ENCODE measurements at places on chromosomes 7 and 10.

DNA sequence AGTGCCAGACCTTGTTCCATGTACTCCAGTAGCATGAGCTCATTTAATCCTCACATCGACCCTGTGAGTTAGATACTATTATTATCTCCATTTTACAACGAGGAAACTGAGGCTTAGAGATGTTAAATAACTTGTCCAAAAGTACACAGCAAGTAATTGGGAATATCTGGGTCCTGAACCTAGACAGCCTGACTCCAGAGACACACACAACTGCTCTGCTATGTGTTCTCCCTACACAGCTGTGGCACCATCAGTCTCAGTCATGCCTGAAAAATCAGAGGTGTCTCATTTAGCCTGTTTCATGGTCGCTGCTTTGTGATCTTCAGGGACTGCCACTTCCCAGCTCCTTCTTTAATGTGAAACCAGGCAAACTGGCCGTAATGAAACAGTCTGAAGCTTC lies 56.5 kb downstream of the COL1A2 start:
- no peak for DNase-seq

- DNase-seq = no peak
Observed at GRCh38 chr7:134480730-134481129, 21.8 kb upstream of the AKR1B1 start.

DNA sequence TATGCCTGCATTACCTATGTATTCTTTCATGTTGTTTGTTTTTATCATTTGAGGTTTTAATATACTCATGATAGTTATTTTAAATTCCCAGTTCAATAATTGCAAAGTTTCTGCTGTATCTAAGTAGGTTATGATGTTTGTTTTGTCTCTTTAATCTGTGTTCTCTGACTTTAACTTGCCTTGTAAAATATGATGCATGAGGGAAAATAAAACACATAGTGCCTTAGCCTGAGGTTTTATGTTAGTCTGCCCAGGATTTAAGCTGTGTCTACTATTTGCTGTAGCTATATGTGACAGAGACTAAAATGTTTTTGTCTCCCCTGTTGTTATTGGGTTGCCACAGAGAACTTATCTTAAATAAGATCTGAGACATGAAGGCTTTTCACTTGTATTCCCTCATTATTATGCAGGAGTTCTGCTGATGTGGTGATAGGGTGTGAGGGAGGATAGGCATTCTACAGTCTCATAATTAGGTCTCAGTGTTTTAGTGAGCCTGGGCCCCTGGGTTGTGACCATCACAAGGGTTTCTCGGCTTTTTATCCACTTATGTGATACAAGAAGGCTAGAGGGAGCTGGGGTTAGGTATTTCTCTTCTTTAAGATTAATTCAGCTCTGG lies 582.5 kb downstream of the CNTNAP2 start:
- no peak for DNase-seq

DNA sequence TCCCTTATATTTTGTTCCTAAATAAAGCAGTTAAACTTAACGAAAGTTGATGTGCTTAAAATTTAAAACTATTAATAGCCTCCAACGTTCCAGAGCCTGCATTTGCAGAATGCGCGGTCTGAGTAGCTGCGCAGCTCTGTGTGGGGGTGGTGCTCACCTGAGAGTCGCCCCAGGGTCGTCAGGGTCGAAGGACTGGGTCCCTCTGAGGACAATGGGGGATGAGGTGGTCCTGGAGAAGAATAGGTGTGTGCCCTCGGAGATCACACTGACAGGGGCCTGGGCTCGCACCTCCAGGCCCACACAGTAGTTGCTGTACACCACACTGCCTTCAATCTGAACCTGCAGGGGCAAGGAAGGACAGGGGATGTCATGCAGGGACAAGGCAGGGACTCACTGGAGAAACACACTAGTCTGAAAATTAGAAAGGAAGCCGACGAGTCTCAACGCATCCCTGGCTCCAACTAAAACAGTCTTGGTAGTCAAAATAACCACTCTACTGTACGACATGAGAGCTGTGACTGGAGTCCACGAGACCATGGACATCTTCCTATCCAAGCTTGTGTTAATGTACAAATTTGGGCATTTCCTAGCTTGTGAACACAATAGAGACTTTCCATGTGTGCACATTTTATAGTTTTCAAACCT lies 54.4 kb downstream of the PKD1L1 start:
- DNase-seq = no peak

DNA sequence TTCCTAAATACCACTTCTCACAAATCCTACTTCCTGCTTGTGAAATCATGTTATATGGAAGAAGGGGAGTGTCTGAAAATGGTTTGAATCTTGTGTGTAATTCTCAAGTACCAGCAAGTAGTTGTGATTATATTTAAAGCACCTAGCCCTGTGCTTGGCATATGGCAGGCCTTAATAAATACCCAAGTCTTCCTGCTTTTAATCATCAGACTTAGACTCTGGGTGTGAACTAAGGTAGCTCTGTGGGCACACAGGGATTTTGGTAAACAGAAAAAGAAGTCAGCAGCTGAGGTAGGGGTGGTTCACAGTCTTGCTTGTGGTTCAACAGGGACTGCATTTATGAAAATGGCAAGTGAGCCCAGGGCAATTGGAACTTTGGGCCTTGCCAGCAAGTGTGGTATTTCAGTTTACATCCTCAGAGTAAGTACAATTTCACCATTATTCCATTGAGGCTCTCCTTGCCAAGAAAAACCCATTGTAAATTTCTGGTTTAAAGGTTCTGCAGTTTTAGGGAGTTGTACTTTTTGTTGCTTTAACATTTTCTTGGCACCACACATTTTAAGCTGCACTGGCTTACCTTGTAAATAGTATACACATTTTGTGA lies 215.5 kb downstream of the AUTS2 start:
- DNase-seq = no peak

DNA sequence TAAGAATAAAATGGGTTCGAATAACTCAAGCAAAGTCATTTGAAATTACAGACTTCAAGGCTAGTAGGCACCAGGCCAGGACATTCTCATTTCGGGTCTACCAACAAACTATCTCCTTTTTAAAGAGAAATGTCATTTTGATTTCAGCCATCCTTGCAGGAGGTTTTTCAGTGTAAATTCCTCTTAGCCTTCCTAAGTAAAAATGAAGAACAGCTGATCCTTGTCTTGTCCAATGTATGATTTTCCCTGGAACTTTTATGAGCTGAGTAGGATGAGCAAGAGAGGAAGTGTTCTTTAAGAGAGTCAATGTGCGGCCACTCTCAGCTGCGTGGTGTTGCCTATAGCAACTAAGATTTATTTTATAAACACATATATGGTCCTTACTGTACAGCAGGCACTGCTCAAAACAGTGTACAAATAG lies 110.1 kb downstream of the PLCE1 start:
- no peak for DNase-seq

GRCh38 chr7:39681887-39682441 lies 58.6 kb downstream of the RALA start:
- no peak for DNase-seq

GRCh38 chr10:124996854-124997215 lies 54.9 kb downstream of the ZRANB1 start:
- no peak for DNase-seq

DNA sequence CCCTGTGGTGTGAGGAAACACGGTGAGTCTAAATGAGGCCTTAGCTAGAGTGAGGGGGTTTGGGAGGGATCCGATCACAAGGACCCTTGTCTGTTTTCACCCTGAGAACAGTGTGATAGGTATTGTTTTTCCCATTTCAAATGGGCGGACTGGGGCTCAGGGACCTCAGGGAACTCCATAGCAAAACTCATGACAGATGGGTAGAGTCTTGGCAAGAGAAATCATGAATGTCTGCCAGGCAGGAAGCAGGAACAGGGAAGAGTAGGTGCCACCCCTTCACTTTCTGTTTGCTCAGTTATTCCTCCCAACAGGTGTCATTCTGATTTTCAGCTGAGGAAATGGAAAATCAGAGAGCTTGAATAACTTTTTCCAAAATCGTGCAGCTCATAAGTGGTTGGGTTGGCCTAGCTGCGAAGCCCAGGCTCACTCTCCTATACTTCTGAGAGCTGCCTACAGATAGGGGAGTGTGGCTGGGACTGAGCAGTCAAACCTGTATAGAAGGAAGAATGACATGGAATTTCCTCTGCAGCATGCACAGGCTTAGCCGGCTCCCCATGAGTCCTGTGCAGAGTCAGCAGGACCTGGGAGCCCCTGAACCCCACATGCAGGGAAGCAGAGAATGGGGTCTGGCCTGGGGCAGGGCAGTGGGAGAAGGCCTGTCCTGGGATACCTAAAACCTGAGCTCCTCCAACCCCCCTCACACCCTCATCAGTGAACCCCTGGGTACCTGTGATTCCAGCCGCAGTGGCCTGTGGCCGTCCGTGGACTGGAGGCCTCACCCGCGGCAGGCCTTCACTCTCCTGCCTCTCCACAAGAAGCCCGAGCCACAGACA lies 17.6 kb upstream of the C10orf105 start:
- no peak for DNase-seq

GRCh38 chr7:71236230-71237105 lies 104.5 kb downstream of the GALNT17 start:
- no peak for DNase-seq

DNA sequence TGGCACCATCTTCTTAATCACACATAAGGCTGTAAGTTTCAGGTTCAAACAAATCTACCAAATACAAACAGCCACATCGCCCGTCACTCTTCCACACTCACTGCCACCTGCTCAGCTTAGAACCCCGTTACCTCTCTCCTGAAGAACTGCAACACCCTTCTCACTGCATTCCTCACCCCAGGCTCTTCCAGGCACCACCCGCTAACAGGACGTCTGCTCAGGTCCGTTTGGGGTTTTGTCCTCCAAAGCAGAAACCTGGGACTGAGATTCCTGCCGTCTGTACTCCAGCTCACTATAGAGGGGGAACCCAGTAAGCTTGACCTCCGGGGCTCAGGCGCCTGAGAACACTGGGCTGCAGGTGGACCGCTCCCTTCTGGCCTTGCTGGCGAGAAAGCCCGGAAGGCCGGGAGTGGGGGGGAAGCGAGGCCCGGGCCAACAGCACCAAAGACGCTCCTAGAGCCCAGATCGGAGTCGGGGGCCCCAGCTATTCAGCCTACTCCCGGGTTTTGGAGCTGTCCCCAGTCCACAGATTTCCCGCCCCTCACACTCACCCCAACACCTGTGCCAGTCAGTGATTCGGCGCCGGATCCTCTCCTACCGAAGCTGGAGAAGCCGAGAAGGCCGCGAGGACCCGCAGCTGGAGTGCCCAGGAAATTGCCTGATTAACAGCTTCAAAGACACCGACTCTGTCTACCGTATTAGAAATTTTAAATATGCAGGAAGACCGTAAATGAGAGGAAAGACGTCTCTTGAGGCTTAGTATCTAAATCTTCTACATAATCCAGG lies at the start of gene AP3M1:
Gene AP3M1 (minus strand): TSS at position 625 of the 786 bp plus-strand sequence. CDS start 12,449 bp downstream, outside the sequence.
- peak; percentile 61 for DNase-seq

- DNase-seq = no peak
Observed at GRCh38 chr7:37817996-37818720, 30.2 kb upstream of the NME8 start.
